MV-4-11 (cell line): ENCODE measurements at places on chromosomes 12 and 14.
A peak's percentile ranks its signal among the peaks of the same experiment; 100 is the strongest.

- DNase-seq: no peak
Observed at GRCh38 chr12:61808856-61809255, 451.3 kb upstream of the USP15 start.

GRCh38 chr14:42141328-42141727, 534.7 kb downstream of the LRFN5 start:
- no peak for DNase-seq

DNA sequence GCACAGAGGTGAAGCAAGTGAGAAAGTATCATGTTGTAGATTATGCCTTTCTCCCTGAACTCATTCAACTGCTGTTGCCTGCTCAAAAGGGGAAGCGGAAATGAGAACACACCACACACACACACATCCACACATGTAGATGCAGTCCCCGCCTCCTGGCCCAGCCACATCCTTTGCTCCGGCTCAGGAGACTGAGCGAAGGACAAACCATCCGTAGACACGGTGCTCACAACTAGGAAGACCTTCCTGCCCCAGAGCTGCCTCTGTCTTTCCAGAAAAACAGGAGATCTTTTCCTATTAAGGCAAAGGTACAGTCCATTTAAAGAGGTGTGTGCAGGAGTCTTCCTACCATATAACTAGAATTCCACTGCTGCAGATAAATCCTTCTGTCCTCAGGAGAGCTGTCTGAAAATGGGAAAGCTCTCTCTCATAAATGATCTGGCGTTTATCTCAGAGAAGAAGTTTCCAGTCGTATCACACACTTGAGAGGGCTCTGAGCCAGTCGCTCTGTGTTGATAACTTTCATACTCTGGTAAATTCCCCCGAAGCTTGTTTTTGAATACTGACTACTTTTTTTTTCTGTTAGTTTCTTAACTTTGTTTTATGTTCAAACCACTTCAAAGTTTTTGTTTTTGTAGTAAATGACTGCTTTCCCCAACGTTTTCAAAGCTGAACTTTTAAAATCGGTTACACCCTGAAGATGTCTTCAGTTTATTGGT, at the start of gene TESPA1:
TESPA1 (minus strand) TSS at position 105 of the 719 bp plus-strand sequence. CDS start 10,200 bp downstream, outside the sequence.
- peak; percentile 91 for DNase-seq

DNA sequence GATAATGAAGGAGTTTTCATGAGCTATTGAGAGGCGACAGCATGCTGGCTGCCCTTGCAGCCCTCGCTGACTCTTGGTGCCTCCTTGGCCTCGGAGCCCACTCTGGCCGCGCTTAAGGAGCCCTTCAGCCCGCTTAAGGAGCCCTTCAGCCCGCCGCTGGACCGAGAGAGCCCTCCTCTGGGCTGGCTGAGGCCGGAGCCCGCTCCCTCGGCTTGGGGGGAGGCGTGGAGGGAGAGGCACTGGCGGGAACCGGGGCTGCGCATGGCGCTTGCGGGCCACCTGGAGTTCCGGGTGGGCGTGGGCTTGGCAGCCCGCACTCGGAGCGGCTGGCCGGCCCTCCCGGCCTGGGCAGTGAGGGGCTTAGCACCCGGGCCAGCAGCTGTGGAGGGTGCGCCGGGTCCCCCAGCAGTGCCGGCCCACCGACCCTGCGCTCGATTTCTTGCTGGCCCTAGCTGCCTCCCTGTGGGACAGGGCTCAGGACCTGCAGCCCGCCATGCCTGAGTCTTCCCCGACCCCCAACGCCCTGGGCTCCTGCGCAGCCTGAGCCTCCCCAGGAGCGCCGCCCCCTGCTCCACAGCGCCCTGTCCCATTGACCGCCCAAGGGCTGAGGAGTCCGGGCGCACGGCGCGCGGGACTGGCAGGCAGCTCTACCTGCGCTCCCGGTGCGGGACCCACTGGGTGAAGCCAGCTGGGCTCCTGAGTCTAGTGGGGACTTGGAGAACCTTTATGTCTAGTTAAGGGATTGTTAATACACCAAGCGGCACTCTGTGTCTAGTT, 20.1 kb upstream of the PAWR start:
- no peak for DNase-seq

- no peak for DNase-seq
Observed at GRCh38 chr14:95830386-95830785, 46.2 kb upstream of the TUNAR start.

DNA sequence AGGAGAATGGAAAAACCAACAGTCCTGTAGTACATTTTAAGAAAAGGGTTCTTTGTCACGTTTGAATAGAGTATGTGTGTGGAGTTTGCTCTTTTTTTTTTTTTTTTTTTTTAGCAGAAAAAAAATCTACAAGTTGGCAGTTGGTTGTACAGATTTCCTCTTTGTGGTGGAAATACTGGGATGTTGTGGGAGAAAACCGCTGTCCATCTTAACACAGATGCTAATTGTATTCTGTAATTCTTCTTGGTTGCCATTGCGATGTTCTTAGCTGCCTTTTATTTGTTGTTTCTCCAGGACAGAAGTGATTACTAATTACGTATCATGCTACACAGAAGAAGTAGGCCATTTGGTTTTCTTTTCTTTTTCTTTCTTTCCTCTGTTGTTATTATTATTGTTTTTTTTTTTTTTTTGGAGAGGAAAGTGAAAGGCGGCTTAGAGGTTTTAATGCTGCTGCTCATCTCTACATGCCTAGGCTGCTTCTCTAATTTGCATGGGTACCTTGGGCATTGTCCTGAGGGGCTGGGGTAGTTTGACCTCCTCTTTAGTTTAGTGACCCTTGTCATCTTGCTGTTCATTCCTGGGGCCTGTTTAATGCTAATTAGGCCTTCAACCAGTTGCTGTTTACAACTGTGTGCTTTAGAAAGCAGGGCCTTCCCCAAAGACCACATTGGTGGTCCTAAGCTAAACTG, 94.7 kb downstream of the TMTC2 start:
- peak; percentile 23 for DNase-seq

GRCh38 chr14:93050761-93051160, 65.0 kb downstream of the ITPK1 start:
- DNase-seq: no peak

GRCh38 chr14:31965735-31966598, 111.1 kb upstream of the ARHGAP5 start:
- no peak for DNase-seq

- peak; percentile 71 for DNase-seq
Observed at GRCh38 chr12:27493260-27493940, 30.6 kb upstream of the PPFIBP1 start.

- DNase-seq: peak; percentile 15
Observed at GRCh38 chr12:123150744-123151456, at the start of gene PITPNM2. TSS of gene PITPNM2 (minus strand) at chr12:123151090. CDS start at chr12:123034590, 116,500 bp downstream.

- no peak for DNase-seq
Observed at GRCh38 chr12:80299976-80300375, 144.1 kb upstream of the PTPRQ start.

GRCh38 chr14:38583471-38583870, 327.6 kb upstream of the CLEC14A start:
- DNase-seq: no peak

- DNase-seq: no peak
Observed at GRCh38 chr14:104107101-104107581, 21.6 kb downstream of the ASPG start.

GRCh38 chr14:38254571-38255407, 1.1 kb downstream of the CLEC14A start:
- no peak for DNase-seq

DNA sequence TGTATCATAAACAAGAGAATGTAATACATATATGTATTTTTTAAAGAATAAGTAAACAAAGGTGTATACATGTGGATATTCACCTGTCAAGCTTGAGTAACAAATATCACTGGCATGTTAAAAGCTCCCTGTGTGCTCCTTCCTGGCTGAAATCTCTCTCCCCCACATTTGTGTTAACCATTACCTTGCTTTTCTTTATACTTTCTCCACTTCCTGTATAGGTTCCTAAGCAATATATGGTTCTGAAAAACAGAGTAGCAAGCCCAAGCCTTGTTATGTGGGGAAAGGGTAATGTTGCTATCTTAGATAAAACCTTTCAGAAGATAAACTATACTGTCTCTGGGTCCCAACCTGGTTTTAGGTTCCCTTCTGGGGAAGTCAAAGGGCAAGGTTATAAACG, 32.3 kb upstream of the TBC1D30 start:
- no peak for DNase-seq

DNA sequence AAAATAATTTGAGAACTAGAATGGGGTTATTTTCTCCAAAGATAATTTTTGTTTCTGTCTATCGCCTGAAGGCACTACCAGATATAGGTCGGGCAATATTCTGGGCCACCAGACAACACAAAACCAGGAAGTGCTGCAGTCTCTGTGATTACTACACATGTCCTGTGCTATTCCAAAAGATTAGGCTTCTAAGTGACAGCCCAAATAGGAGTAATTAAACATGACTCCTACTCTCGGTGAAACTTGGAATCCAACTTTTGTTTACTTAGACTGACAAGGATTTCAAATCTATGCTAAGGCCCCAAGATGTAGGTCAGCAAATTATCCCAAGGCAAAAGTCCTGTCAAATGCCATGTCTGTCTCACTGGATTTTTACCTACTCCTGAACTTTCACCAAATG, 157.6 kb upstream of the LRFN5 start:
- no peak for DNase-seq

GRCh38 chr14:103078420-103078749, 5.6 kb upstream of the LBHD2 start:
- peak; percentile 72 for DNase-seq

- peak; percentile 58 for DNase-seq
Observed at GRCh38 chr14:68807148-68807600, 14.3 kb upstream of the ZFP36L1 start.

DNA sequence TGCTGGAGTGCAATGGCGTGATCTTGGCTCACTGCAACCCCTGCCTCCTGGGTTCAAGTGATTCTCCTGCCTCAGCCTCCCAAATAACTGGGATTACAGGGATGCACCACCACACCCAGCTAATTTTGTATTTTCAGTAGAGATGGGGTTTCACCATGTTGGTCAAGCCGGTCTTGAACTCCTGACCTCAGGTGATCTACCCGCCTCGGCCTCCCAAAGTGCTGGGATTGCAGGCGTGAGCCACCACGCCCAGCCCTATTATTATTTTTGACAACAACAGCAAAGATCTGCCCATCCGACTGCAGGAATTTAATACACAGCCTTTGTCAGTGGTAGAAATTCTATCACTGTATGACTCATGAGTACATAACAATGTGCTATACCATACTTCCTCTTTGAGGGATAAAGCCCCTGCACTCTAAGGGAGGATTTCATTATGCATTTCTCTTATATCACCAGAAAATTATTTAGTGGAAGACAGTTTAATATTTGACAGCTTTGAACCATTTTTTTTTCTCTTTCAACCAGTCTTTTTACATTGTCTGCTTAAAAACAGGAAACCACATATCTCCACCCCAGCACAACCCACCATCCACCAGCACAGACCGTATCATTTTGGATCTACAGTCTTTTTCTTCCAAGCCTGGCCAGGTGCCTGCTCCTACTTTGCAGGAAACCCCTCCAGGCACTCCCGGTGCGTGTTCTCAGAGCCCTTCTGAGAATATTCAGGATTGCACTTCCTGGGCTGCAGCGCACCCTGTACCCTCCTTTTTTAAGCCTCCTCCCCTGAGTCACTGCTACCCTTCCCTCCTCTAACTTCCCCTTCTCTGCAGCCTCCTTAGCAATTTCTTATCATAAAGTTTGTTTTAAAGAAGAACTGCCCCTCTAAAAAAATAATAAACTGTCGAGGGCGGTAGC, 594 bp downstream of the ARHGDIB start:
- peak; percentile 90 for DNase-seq
